ENCODE measurements at places on chromosomes 7 and 10.

- no peak for DNase-seq
Measured at GRCh38 chr7:33310546-33310945, 181.2 kb downstream of the BBS9 start.

DNA sequence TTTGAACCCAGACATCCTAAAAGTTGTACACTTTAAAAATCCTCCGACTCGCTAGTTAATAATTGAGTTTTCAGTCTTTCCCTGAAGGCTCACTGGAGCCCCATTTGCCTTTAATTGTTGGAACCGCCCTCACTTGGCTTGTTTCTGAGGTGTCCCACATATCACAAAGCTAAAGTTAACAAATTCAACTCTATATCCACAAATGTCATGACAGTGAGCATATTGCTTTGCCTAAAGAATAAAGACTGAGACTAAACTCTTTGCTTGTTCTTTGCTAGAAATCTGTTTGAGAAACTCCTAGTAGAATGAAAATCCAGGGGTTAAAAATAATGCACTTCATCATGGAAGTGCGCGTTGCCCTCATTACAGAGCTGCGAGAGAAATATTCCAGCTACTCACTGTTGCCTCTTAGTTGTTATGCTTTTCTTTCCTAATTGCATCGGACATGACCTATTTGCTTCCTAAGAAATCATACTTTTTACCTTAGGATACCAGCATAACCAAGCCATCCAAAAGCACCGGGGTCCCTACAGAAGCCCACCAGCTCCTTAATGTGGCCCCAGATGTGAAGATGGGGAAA lies 752 bp downstream of the THSD7A start:
- no peak for DNase-seq

DNA sequence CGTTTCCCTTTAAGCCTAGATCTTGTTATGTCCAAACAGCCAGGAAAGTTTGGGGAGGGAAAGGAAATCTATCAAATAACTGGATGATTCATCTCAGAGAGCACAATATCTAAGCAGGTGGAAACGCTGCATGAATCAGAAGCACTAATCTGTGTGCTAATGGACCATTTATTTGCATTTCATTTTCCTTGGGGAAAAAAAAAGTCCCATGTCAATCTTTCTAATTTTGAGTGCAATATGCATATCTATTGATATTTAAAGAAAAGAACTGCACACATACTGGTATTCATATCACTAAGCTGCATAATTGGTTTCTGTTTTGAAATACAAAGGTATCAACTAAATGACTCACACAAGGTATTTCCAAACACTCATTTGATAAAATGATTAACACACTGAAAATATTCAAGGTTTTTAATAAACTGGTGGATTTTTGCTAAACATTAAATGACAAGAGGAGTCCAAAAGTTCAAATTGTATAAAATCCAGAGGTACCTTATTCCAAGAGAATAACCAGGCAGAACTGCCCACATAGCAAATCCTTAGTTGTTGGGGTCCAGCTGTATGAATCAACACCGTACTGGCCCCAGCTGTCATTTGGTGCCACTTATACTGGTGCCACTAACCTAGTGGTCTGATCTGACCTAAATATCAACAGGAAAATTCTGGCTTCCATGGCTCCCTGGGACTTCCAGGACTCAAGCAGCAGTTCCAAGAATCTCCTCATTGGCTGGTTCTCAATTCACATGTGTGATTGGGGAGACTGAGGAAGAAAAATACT lies 122.2 kb upstream of the SP4 start:
- no peak for DNase-seq

- DNase-seq: no peak
Measured at GRCh38 chr7:7321681-7322080, 139.3 kb downstream of the C1GALT1 start.

DNA sequence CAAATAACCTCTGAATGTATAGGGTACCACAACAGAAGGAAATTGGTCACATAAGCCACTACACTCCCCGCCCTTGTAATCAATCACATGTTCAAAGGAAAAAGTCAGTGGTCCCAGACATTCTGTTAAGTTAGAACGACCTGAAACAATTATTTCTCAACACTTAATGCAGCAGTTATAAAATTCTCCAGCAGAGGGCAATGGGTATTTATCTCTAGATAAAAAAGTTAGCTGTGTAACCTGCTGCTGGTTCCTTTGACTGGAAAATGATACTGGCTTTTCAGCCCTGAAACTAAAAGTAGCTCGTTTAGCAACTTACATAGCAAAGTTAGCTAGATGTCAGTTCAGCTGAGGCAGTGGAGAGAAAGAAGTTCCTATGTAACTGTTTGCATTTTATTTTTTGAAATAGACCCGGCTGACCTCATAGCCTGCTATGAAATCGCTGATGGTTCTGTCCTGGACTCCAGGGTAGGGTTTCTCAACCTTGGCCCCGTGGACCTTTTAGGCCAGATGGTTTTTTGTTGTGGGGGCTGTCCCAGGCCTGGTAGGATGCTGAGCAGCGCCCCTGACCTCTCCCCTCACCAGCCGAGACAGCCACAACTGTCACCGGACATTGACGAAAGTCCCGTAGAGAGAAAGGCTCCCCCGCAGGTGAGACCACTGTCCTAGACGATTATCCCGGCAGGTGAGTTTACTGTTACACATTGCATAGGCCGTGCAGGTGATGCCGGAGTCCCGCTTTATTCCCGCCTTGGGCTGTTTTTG lies 40.2 kb upstream of the PROSER2 start:
- no peak for DNase-seq

DNA sequence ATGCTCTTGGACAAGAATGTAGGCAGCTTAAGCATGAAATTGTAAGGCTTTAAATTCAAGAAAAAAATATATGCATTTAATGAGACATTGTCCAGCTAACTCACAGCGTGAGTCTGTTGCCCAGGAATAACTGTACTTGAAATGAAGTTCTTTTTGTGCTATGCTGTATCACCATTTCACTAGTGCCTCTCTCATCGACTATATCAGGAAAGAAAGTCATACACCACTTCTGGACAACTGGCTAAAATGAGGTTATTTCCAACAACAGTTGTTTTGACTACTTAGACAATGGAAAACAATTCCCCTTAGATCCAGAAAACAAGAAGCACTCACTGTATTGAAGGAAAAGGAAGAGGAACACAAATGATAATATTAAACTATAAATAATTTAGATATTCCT lies 251.8 kb downstream of the CRPPA start:
- no peak for DNase-seq

- no peak for DNase-seq
Measured at GRCh38 chr7:7766671-7767070, 48.3 kb upstream of the RPA3 start.

DNA sequence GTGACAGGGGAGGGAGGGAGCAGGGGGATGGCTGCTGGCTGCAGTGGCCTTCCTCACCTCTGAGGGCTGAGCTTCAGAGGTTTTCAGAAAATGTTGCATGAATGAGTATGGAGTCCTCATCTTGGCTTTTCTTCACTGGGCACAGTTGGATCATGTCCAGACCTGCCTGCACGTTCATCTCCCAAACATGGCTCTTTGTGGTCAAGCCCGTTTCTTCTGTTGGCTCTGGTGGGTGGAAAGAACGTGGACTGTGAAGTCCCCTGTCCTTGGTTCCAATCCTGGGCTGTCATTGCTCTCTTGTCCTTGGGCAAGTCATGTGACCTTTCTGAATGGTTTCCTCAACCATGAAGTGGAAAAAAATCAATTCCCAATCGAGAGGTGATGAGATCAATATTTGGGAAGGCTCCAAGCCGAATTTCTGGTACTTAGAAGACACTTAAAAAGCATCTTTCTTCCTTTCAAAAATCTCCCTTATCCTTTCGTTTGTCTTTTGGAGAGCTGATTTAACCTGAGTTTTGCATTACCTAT lies 34.5 kb downstream of the TSPAN14 start:
- peak; percentile 2 for DNase-seq

DNA sequence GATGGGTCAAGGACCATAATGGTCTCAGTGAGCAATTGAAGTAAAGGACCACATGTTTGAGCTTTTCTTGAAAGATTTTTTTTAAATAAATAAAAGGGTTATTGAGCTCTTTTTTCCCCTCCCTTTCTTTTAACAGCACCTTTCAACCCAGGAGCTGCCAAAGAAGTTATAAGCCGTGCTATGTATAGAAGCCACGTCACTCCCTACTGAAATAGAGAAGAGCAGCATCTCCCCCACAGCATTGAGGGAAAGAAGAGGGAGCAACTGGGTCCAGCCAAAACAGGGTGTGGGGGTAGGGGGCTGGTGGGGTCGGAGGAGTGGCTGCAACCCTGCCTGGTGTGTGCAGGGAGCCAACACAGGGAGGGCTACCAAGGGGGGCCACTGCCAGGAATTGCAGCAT lies 227.2 kb downstream of the PLXNA4 start:
- no peak for DNase-seq

GRCh38 chr10:7826971-7827370 lies 8.7 kb downstream of the TAF3 start:
- DNase-seq: no peak

- DNase-seq: no peak
Measured at GRCh38 chr7:29485339-29486190, 78.1 kb upstream of the PRR15 start.

DNA sequence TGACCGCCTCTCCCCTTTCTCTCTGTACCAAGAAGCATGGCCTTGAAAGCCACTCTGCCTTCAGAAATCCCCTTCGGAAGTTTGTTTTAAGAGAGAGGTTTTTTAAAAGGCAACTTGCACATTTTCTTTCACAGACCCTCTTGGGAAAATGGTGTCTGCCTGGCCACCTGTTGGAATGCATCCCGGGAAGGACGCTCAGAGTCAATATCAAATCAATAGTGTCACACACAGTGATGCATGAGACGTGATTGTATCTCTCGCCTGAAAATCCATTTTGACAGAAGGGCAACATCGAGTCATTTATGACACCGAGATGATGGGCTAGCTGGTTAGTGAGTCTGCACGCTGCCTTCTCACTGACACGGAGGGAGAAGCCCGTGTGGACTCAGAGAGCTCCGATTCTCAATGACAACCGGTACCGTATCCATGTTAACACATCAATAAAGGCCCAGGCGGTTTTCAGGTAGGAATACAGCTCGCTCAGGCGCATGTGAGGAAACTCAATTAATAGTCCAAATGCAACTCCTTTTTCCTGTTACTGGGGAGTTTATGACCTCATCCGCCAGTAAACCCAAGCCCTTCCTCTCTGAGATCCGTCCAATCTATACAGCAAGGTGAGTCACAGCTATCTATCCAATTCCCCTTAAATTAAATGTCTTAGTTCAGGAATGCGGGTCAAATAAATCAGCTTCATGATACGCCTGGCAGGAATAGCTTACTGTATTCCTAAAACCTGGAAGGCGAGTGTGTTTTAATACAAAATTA lies 621.5 kb upstream of the MKI67 start:
- DNase-seq: no peak

GRCh38 chr7:102222445-102222844 lies 64.2 kb upstream of the SH2B2 start:
- no peak for DNase-seq

GRCh38 chr7:120949393-120949911 lies 1.1 kb upstream of the ING3 start:
- no peak for DNase-seq

DNA sequence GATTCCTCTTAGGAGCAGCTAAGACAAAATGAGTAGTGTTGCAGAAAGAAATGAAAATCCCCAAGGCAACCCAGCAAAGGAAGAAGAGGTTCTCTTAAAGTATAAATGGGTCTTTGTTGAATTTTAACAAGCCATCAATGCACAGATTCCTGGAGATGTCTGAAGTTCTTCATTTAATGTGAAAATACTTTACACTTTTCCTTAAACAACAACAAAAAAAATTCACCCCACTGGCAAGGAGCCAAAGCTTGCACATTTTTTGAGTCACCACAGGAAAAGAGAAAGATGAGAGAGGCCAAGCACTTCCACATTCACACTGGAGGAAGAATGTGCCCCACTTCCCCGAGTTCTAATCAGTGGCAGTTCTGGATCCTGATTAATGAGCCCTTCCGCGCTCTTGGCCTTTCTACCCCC lies 286.4 kb upstream of the MEOX2 start:
- DNase-seq: no peak

DNA sequence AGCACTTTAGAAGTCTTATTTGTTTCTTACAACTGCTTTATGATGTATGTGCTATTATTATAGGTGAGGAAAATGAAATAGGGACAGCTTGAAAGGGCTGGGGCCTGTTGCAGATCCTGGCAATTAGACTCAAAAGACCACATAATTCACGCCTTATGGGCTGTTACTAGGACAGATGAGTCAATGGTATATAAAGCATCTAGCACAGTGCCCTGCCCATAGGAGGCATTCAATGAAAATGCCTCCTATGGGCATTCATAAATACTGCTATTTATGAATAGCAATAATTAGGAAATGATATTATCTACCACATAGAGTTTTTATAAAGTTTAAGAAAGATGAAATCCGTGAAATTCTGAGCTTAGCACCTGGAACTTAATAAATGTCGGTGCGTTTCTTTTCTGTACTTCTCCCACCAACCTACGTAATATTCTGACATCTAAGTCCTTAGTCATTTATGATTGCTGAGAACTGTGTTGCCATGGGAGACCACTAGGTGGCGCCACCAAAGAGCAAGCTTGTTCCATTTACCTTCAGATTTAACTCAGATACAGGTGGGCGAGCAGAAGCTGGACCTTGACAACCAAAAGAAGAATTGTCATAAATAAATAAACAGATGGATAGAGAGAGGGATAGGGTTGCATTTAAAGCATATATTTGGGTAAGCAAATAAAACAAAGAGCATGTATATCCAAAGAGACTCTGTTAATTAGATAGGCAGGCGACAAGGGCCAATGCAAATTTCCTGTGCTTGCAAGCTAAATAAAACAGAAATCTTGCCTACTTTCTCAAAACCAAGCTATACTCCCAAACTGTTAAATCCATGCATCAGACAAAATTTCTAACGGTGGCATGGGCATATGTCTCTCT lies 699.9 kb downstream of the INHBA start:
- DNase-seq: no peak

GRCh38 chr7:77544518-77544917 lies 7.4 kb downstream of the PTPN12 start:
- no peak for DNase-seq

DNA sequence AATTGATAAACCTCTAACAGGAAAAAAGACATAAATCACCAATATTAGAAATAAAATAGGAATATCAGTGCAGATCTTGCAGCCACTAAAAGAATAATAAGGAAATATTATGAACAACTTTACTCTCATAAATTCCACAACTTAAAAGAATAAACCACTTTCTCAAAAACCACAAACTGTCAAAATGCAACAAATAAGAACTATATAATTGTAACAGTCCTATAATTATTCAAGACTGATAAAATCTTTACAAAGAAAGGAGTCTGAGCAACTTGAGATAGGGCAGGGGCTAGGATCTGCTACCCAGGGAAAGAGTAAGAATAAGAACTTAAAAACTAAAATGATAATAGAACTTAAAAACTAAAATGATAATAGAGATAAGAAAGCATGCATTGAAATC lies 169.5 kb upstream of the GDF10 start:
- DNase-seq: no peak

DNA sequence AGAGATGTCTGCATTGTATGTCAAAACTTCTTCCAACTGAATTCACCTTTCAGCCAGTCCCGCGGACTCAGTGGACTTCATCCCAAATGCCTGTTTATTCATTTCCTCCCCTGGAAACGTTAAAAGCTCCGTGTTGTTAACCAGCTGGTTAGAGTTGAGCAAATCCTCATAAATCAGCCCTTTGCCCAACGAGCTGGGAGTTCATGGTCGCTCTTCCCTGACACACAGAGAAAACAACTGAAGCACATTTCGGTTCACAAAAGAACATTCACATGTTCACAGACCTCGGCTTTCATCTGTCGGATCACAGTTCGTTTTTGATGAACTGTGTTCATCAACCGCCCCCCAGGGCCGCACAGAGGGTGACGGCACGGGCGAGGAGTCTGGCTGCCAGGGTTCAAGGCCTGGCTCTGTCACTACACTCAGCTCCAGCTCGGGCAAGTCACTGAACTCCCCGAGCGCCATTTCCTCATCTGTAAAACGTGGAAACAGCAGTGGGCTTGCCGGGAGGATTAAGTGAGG lies 62.6 kb downstream of the GLI3 start:
- DNase-seq: no peak
